ENCODE measurements at places on chromosomes 11 and 22.

GRCh38 chr11:130047141-130047540 is 22.6 kb upstream of the APLP2 start:
- DNase-seq: no peak

- DNase-seq: no peak
Observed at GRCh38 chr22:46969491-46969890, 207.0 kb downstream of the TBC1D22A start.

DNA sequence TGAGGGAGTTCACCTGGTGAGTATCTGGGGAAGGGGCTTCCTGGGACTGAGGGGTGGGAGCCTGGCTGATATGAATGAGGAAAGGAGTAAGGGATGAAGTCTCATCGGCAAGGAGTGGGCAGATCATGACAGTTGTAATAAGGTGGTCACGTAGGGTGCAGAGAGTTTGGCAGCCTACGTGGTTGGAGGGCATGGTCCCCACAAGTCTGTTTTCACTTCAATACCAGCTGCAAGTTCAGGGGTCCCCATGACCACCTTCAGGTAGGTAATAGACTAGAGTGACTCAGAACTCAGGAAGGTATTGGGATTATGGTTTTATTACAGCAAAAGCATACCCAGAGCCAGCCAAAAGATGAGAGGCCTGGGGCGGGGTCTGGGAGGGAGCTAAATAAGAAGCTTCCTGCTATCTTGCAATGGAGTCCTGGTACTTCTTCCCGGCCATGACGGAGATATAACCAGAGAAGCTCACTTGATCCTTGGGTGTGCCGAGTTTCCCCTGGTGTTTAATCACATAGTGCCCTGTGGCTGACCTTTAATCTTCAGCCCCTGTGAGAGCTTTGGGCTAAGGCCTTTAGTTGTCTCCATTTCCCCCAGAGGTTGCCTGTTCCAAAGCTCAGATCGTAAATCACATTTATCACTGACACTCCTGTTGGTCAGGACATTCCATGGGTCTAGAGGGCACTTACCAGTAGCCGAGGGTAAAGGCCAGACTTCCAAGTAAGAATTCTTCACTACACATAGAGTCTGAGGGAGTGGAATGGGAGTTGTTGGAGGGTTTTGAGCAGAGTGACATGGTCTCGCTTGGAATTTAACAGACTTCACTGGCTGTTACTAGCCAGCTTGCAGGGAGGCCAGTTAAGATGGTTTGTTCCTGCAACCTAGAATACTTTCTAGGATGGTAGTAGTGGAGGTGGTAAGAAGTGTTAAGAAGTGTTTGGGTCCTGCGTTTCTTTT is 9.1 kb downstream of the SLC3A2 start:
- no peak for DNase-seq

DNA sequence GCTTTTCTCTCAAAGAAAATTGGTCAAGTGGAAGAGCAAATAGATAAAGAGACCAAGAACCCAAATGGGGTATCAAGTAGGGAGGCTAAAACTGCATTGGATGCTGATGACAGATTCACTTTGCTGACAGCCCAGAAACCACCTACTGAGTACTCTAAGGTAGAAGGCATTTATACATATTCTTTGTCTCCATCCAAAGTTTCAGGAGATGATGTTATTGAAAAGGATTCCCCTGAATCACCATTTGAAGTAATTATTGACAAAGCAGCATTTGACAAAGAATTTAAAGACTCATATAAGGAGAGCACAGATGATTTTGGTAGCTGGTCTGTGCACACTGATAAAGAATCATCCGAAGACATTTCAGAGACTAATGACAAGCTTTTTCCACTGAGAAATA is 37.7 kb downstream of the RTN3 start:
- DNase-seq: no peak

- no peak for DNase-seq
Observed at GRCh38 chr11:61903845-61904244, 12.5 kb upstream of the FADS3 start.

- no peak for DNase-seq
Observed at GRCh38 chr11:114262681-114263512, 33.3 kb upstream of the NNMT start.

DNA sequence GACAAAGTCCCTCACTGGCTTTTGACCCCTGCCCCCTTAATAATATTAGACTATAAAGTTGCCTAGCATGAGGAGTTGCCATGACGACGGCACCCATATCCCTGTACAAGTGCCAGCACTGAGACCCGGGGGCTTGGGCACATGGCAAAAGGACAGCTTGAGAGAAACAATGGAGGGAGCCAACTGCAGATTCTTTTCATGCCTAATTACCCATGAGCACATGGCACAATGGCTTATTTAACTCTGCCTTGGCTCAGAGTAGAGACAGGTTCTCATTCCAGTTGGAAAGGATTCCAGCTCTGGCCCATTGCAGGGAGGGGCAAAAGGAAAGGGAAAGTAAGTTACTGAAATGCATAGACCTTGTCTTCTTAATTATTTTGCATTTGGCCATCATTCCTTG is 261.2 kb upstream of the UBASH3B start:
- DNase-seq: no peak

- no peak for DNase-seq
Observed at GRCh38 chr22:49769691-49770546, 57.8 kb downstream of the BRD1 start.

DNA sequence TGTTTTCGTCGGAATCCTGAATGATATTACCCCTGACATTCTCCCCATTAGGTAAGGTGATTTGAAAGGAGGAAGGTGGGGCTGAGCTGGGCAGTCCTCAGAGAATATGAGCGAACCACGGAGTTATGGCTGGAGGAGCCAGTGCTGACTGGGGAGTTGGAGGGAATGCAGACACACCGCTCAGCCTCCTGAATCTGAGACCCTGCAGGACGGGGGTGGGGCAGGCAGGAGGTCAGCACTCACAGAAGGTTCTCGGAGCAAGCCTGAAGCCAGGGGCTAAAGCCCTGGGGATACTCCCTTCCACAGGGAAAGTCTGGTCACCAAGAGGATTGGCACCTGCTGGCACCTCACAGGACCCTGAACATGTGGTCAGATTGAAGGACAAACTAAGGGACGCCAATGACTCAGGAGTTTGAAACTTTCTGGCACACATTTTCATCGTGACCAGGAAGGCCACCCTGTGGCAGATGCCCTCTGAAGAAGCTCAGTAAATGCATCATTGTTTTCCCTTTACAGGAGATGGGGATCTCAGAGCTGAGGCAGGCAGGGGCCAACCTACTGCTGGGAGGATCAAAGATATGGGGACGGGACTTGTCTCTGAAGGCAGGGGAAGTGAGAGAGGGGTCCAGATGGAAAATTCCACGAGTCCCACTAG is 26.9 kb upstream of the FCHSD2 start:
- no peak for DNase-seq

- no peak for DNase-seq
Observed at GRCh38 chr11:92766698-92767097, 202.8 kb upstream of the MTNR1B start.

Data from stimulated activated CD8-positive, alpha-beta memory T cell treated with anti-CD3 and anti-CD28 coated beads, Interleukin-15, amount 100 ng/mL, for 24 hours (primary cell).